ENCODE measurements at places on chromosomes 4 and X. TPM values are rescaled to one million over a fixed set of nuclear protein-coding genes. Genes with fewer than 3 reads are reported as not detected.

DNA sequence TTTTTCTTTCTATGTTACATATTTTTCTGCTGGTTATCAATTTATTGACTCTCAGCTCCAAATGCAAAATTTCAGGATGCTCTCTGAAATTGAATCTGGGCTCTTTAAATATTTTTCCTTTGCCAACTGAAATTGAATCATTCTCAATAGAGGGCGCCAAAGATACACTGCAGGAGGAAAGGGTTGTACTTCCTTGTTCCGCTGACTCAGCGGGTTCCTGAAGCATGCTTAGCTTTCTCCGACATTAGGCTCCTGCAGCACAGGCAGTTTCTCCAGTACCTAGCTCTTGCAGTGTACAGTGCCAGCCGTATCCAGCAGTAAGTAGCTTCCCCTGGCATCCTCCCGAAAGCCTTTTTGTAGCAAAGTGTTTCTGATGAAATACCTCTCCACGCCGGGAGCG, 28.8 kb upstream of the CFAP47 start:
- DNase-seq = peak; percentile 71

- no peak for DNase-seq
These were observed 1930.0 kb upstream of the AGA start for GRCh38 chr4:179372242-179372641.

The MSMO1 gene
- 72.3 TPM for total RNA-seq

The MID2 gene
- total RNA-seq = 5.7 TPM

- no peak for DNase-seq
These were observed 3.7 kb downstream of the ZFP92 start for GRCh38 chrX:153414856-153415510.

- no peak for DNase-seq
These were observed 73.9 kb upstream of the TAF9B start for GRCh38 chrX:78213331-78213730.

The TMEM128 gene
- 26.5 TPM for total RNA-seq

GRCh38 chr4:72555377-72555831, 13.6 kb downstream of the ADAMTS3 start:
- DNase-seq = no peak

DNA sequence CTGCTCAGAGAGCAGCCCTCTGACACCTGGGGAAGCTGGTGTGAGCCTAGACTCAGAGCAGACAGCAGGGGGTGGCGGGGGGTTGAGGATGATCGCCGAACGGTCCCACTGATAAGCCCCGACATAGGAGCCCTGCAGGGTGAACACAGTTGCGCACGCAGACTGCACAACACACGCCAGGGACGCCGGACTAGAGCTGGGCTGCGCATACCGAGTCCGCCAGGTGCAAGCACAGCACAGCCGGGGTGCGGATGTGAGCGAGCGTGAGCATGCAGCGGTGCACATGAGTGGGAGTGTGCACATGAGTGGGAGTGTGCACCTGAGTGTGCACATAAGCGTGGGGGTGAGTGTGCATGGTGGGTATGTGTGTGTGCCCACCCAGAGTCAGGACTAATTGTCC, 36.7 kb downstream of the FAM53A start:
- DNase-seq = no peak

Data from A172 (cell line).